T-helper 17 cell (primary cell): ENCODE measurements at places on chromosomes 4 and X.

DNA sequence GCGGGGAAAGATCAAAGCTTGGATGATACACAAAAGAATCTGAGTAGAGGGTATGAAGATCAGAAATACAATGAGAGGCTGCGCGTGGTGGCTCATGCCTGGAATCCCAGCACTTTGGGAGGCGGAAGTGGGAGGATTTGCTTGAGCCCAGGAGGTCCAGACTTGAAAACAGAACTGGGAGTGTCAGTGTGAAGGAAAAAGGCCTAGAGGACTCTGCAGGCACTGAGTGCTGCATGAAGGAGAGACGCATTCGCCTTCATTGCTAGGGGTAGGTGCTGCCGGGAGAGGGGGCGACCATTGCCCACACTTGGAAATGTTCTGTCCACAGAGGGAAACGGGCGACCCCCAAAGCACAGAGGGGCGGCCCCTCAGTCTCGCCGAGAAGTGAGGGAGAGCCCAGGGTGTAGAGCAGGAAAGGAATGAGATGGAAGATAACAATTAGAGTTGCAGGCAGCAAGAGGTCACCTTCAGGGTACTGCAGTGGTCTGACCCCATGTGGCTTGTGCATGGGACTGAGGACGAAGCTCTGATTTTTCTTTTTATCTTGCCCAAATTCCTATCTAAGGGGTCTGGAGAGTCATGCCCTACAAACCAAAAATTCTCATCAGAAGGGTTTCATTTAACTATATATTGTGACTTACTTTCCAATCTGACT is 31.8 kb upstream of the ARSD start:
- DNase-seq = no peak

GRCh38 chr4:118284169-118284568 is 68.6 kb downstream of the PRSS12 start:
- DNase-seq = no peak

DNA sequence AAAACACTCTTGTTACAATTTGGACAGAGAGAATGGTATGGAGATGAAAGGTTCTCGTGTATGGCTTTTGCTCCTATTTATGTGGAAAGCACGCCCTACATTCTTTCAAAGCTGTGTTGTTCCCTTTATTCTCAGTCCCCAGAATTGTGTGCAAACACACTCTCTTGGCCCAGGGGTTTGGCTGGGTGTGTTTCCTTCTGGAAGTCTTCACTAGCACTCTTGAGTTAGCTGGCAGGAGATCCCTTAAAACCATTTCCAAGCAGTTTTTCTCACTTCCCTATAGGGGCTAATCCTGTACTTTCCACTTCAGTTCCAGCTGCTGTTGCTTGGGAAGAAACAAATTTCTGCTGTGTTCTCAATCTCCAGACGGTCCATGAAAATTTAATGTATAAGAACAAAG is 35.1 kb downstream of the FHL1 start:
- no peak for DNase-seq

DNA sequence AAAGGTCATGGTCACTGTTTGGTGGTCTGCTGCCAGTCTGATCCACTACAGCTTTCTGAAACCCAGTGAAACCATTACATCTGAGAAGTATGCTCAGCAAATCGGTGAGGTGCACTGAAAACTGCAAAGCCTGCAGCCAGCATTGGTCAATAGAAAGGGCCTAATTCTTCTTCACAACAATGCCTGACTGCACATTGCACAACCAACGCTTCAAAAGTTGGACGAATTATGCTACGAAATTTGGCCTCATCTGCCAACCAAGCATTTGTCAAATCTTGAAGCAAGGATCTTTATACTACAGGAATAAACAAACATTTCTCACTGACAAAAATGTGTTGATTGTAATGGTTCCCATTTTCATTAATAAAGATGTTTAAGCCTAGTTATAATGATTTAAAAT is 90.4 kb downstream of the EIF4E start:
- no peak for DNase-seq

DNA sequence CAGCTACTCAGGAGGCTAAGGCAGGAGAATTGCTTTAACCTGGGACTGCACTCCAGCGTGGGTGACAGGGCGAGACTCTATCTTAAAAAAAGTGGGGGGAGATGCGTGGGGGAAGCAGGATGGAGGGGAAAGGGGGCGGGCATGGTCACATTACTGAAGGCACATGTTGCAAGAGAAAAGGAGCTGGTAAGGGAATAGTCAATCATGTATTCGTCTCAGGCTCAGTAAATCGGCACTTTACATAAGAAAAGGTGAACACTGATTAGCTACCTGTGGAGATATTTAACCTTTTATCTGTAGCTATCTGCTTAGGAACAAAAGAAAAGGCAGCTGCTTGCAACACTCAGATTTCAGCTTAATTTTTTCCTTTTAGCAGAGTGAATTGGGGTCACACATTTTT is 132.5 kb downstream of the PLS3 start:
- no peak for DNase-seq

DNA sequence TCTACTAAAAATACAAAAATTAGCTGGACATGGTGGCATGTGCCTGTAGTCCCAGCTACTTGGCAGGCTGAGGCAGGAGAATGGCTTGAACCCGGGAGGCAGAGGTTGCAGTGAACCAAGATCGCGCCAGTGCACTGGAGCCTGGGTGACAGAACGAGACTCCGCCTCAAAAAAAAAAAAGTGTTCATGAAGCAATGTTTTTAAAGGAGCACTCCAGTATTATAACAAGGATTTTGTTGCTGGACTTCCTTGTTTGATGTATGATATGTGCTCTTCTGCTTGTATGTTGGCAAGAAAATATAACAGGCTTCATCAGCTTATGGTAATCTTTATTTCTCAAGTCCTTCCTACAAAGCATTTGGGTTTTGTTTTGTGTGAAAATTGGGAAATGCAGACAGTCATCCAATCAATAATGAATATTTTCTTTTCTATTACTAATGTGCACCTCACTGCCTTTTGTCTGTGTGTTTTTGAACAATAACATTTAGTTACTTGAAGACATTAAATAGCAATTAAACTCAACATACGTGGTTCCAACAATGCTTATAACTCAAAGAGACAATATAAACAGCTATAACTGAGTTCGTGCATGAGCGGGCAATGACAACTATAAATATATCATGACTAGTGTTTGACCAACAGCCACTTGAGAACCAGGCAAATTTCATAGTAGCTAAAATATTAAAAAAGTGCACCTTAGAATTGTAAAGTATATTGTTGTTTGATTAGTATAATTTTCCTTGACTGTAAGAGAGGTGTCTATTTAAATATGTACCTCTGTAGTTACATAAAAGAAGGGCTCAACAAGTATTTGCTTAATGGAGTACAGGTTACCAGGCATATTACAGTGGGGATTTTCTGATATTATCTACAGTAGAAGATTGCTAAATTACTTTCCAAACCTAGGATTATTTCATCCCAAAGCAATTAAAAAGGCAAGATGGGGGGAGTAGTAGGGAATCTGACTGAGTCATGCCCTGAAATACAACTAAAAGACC is 210.7 kb downstream of the PPP3CA start:
- DNase-seq = no peak

DNA sequence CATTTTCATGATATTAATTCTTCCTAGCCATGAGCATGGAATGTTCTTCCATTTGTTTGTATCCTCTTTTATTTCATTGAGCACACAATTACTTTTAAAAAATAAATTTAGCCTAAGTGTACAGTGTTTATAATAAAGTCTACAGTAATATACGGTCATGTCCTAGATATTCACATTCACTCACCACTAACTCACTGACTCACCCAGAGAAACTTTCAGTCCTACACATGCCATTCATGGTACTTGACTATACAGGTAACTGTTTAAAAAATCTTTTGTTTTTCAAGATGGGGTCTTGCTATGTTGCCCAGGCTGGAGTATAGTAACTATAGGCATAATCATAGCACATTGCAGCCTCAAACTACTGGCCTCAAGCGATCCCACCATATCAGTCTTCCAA is 348.1 kb downstream of the RAPGEF2 start:
- DNase-seq = no peak

- DNase-seq = no peak
Observed at GRCh38 chrX:85065512-85066198, 62.0 kb downstream of the APOOL start.

GRCh38 chr4:129490516-129490915 is 394.6 kb downstream of the C4orf33 start:
- no peak for DNase-seq

- DNase-seq = no peak
Observed at GRCh38 chr4:12399781-12400180, 971.1 kb upstream of the HS3ST1 start.

GRCh38 chr4:140315970-140316369 is 57.5 kb upstream of the SCOC start:
- no peak for DNase-seq

GRCh38 chrX:4963432-4963831 is 1250.0 kb upstream of the PRKX start:
- DNase-seq = no peak

- DNase-seq = no peak
Observed at GRCh38 chr4:41399231-41399630, 138.7 kb upstream of the LIMCH1 start.

DNA sequence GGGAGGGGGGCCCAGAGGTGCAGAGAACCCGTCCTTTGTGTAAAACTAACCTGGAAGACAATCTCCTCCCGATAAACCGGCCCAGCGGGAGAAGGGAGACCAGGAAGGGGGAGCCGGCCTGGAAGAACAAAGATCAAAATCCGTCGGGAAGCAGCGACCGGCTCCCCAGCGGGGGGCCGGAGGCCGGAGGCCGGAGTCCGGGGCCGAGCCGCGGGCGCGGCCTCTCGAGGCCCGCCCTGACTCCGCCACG is 552 bp downstream of the ZDHHC9 start:
- DNase-seq = no peak

GRCh38 chrX:30851449-30851848 is 37.6 kb downstream of the TAB3 start:
- DNase-seq = no peak

GRCh38 chrX:136778020-136778419 is 2.7 kb downstream of the ARHGEF6 start:
- no peak for DNase-seq

- no peak for DNase-seq
Observed at GRCh38 chr4:8078109-8078494, 80.5 kb downstream of the ABLIM2 start.

DNA sequence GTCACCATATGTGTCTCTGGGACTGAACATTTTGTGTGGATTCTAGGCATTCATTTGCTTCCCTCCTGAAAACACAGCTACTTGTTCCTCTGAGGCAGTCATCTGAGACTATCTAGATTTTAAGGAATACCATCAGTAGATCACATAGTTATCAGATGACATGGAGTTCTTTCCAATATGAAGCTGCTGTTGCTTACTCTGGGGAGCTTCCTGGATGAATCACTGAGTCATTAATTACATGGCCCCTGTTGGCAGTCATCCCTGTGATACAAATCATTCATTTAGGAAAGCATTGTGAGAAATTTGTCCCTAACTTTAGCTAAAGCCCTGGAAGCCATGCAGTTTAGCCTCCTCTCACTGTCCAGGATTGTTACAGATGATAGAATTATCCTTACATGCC is 98.2 kb upstream of the ARSJ start:
- DNase-seq = no peak

GRCh38 chr4:182346675-182347375 is 103.6 kb downstream of the TENM3 start:
- no peak for DNase-seq

DNA sequence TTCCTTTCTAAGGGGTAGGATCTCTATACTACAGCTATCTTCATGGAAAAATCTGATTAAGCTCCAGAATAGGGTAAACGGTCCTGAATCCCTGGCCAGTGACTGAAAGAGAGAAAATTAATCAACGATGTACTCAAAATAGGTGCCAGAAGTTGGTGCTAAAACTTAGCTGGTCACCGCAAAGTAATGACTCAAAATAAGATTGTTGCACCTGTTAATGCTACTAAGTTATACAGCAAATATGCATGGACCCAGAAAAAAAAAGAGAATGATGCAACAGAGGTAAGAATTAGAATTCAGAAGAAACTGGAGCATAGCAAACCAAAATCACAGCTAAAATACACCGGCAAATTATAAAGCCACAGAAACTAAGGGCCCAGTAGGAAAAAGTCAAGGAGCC is 239.7 kb upstream of the FAM241A start:
- DNase-seq = no peak

- no peak for DNase-seq
Observed at GRCh38 chrX:2921750-2922149, 7.4 kb downstream of the ARSD start.

- DNase-seq = no peak
Observed at GRCh38 chrX:154827194-154828015, 7.1 kb downstream of the SMIM9 start.

DNA sequence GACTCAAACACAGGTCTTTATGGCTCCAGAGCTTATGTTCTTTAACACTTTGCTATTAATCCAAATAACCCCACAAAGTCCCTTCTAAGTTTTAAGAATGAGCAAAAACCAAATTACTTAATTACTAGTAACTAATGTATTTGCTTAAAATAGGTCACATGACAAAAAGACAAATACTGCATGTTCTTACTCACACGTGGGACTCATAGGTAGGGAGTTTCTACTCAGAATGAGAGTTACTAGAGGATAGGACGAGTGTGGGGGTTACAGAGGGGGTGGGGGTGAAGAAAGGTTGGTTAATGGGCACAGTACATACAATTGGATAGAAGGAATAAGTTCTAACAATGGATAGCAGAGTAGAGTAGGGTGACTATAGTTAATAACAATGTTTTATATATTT is 5.8 kb downstream of the RPS6KA3 start:
- DNase-seq = no peak

DNA sequence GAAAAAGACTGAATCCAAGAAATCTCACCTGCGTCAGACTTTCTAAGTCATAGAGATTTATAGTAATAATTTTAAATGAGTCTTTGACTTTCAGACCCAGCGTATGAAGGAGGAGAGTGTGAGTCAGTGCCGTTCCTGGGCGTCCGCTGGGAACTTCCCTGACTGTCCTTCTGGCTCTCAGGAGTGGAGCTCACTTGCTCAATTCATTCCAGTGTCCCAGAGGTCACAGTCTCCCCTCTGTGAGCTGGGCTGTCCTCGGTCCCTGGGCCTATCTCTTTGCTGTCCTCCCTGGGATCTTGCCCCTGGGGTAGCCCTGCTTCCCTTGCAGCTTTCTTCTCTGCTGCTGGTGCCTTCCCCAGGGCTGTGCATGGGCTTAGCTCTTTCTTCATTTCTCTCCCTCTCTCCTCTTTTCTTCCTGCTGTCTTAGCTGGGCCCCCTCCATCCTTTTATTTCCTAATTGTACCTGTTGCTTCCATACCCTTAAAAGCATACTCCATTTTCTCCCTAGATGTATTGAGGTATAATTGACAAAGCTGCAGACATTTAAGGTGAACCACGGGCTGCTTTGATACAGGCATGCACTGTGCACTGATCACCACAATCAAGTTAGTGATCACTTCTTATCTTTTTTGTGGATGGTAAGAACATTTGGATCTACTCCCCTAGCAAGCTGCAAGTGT is 11.6 kb downstream of the SORBS2 start:
- DNase-seq = no peak

GRCh38 chr4:168659741-168660465 is 163.1 kb downstream of the PALLD start:
- no peak for DNase-seq

- no peak for DNase-seq
Observed at GRCh38 chr4:123776267-123776666, 379.7 kb downstream of the SPRY1 start.

GRCh38 chr4:69974631-69975030 is 9.1 kb upstream of the CSN2 start:
- DNase-seq = no peak
